Bronchial epithelial cell (primary cell): ENCODE measurements at places on chromosomes 11 and 22. TPM values are rescaled to one million over a fixed set of nuclear protein-coding genes. Genes with fewer than 3 reads are reported as not detected.

The PGGHG gene
- total RNA-seq = 1.7 and 3.2 TPM in 2 replicates

The SLC1A2 gene
- total RNA-seq = under 0.01 TPM in 2 replicates

The EIF1AD gene
- 39.7 and 44.5 TPM in 2 replicates for total RNA-seq

DNA sequence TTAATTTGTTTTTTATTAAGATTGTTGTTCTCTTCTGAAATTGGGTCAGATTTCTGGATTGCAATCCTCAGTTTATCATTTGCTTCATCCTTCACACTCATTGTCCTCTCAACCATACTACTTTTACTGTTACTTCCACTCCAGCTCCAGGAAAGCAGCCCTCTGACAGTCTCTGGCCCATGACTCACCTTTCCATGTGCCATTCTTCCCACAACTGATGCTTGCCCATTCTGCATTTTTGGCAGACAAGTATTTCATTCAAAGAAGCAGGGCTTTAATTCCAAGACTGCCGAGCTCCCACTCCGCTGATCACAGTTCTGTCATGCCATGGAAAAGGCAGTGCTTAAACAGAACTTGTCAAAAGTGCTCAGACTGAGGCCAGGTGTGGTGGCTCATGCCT lies 139.2 kb downstream of the WNT11 start:
- no peak for DNase-seq

- no peak for DNase-seq
These were observed 58.5 kb downstream of the GUCY1A2 start for GRCh38 chr11:106959800-106960199.

GRCh38 chr11:124669193-124669592 lies 4.3 kb downstream of the SIAE start:
- DNase-seq = peak; percentile 47

DNA sequence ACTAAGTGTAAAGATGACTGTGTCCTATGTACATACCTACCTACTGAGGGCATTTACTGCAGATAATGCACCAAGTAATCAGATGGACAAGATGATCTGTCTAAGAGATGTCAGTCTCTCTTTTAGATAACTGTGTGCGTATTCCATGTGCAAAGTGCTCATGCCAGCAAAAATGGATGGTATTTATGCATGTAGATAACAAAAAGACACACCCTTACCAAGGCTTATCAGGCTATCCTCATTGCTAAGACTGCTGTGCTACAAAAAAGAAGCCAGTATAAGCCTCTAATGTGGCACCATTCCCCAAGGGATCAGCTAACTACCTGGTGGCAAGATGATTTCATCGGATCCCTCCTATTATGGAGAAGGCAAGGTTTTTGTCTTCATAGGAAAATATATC lies 34.3 kb upstream of the CD44 start:
- no peak for DNase-seq

- no peak for DNase-seq
These were observed 70.8 kb downstream of the KCNJ1 start for GRCh38 chr11:128796270-128796669.

DNA sequence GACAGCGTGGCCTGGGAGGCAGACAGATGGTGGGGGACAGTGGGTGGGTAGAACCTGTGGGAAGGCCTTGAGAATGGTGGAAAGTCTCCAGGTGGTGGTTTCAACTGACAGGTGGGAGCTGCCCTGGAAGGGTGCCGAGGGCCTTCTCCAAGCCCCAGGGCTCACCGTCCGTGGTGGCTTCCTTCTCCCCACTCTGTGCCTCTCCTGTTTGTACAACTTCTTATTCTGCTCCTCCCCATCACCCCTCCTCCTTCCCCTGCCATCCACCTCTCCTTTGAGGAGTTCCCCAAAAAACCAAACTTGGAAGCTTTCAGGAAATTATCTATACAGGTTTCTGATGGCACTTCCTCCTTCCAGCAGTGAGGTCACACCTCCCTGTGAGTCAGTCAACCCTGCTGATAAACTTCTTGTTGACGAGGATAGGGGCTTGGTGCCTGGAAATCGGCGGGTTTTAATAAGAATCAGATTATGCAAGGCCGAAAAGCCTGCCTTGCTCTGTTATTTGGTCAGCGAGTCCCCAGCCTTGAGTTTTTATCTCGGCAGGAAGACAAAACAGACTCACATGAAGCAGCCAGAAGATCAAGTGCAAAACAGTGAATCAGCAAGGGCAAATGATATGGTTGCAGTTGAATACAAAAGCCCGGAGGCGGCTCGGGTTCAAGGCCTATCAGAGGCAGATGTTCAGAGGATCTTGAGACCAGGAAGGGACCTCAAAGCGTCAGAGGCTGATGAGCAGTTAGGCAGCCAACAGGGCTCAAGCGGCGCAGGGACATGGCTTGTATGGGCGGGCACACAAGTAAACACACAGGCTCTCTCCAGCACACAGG lies 9.5 kb upstream of the ST3GAL4 start:
- peak; percentile 65 for DNase-seq

- no peak for DNase-seq
These were observed 789.8 kb upstream of the API5 start for GRCh38 chr11:42521994-42522393.
